ENCODE measurements at places on chromosomes 2 and 18.

- no peak for DNase-seq
Measured at GRCh38 chr18:33369711-33370449, 70.6 kb downstream of the CCDC178 start.

DNA sequence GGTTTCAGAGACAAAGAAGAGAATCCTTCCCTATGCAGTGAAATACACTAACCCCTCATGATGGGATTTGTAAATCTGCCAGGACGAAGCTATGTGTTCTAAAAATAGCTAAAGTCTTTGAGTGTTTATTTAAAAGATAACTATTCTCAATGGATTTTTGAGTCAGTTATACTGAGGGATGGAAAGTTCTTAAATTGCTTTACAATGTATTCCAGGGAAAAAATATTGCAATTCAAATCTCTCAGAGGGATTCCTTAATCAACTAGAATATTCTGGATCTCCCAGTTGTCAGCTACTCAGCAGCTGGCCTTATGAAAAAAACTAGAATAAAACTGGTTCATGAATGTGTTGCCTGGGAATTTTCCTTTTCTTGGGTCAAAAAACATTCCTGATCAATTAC lies 312.4 kb downstream of the PLCL1 start:
- no peak for DNase-seq

GRCh38 chr18:62744076-62744968 lies 29.0 kb downstream of the PHLPP1 start:
- no peak for DNase-seq

DNA sequence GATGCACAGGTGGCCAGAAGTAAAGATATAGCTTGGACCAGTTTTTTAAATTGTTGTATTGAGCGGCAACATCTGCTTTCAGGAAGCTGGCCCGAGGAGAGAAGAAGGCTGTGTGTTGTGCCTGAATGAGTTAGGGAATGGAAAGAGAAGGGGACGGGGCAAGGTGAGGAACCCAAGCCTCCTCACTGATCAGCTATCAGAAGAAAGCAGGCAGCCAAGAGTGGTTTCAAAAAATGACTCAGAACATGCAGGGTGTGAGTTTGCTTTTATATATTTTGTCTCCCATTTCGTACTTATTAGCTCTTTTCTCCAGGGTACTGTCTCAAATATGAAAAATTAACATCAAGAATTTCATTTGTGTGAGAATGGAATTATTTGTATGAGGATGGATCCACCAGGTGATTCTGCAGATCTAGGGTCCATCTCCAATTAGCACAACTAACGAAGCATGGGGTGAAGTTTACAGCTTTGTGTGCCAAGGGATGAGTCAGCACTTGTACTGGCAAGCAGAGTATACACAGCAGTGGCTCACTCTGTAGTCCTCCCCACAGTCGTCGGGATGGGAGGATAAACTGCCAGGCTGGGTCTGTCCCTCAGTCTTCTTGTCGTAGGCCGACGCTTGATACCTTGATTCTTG lies 175.7 kb downstream of the PIEZO2 start:
- no peak for DNase-seq

GRCh38 chr2:74286725-74287124 lies 56.5 kb downstream of the SLC4A5 start:
- DNase-seq = no peak
